ENCODE measurements at places on chromosomes 4 and X.

DNA sequence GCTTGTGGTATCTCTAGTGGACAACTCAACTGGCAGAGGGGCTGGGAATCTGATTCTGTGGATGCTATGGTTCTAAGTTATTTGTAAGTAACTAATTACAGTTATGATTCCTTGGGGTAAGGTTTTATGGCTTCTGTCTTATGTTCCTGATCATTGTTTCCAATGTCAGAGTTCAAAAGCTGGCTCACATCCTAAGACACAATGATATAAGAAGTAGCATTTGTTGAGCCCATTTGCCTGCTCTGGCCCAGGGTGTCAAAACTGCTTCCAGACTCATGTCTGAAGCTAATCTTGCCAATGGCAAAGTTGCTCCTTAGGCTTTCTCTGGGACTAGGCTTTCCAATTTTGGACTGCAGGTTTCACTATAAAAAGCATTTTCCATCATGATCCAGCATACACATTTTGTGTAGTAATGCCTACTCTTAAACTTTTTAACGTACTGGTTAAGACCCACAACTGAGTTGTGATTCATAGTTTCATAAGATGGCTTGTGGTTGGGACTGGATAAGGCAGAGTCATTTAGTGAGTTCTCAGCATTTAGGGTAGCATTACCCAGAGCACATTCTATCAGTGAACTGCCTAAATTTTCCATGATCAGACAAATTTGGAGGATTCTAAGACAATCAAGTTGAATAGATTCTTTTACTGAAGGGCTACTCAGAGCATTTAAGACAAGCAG, 50.0 kb downstream of the CCNI start:
- DNase-seq = no peak

DNA sequence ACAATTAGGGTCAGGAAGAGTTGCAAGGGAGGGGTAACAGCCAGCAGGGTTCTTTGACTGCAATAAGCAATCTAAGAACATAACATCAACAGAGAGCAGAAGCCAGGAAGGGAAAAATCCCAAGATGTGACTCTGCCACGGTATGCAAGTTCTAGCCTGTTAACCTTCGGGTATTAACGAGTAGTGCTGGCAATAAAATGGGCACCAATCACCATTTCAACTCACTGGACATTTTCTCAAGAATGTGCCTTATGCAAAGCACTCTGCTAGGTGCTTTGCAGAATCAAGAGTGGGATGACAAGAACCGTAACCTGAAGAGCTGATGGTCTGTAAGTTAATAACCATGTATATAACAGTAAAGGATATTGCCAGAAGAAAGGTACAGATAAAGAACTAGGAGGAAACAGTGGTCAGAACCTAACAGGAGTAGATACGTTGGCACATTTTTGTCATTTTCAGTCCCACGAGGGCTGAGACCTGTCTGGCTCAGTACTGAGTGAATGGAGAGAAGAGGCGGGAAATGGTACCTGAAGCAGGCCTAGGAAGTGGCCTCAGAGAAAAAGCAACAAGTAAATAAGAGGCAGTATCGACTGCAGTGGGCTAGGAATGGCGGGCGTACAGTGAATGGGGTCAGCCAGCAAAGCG, 2.7 kb downstream of the ELOVL6 start:
- DNase-seq = no peak

- DNase-seq = no peak
These were observed 172.1 kb downstream of the CBR4 start for GRCh38 chr4:168837922-168838321.

DNA sequence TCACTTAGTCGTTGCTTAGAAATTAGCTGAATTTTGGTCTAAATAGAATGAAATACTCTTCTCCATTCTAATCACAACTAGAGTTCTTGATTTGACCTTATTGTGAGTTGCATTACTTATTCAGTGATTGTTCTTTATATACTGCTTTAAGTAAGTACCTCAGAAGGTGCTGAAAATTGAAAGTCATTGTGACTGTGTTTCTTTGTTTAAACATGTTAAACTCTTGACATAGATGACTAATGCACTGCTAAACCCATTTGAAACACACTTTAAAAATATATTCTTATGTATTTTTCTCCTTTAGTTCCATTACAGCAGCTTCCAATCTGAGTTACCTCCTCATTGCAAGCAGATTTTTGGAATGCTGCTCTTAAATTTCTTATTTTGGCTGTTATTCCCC, 9.1 kb downstream of the TSPAN7 start:
- no peak for DNase-seq

GRCh38 chrX:50049228-50049627, 126.8 kb downstream of the CLCN5 start:
- no peak for DNase-seq

Data from fibroblast of skin of right quadriceps (primary cell).